ENCODE measurements at places on chromosomes 7 and 10.

- peak; percentile 45 for DNase-seq
These were observed 660 bp upstream of the HHEX start for GRCh38 chr10:92688927-92689662.

DNA sequence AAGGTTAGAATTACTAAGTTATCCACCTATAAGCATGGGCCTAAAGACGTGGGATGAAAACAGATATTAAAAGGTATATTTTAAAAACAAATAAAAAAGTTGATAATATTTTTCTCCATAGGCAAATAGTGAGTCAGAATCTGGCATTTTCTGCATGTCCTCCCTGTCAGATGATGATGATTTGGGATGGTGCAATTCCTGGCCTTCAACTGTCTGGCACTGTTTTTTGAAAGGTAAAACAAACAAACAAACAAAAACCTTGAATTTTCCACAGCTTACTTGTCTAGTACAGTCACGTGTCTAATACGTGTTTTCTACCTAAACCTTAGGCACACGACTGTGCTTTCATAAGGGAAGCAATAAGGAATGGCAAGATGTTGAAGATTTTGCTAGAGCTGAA, 17.4 kb downstream of the HBP1 start:
- no peak for DNase-seq

GRCh38 chr7:101401390-101402080, 38.9 kb downstream of the COL26A1 start:
- DNase-seq = no peak

GRCh38 chr10:10758306-10758705, 259.4 kb upstream of the CELF2 start:
- no peak for DNase-seq

- peak; percentile 42 for DNase-seq
These were observed 166.7 kb upstream of the PRKCQ start for GRCh38 chr10:6746782-6747181.

- peak; percentile 38 for DNase-seq
These were observed at the start of gene SLC16A12 for GRCh38 chr10:89535171-89536012. Gene SLC16A12, minus strand, starts transcription at chr10:89535594. Its CDS starts 73,016 bp downstream, at chr10:89462578.

Measured in AG08396 (cell line).